Bone marrow (tissue), 2 donors: ENCODE measurements at places on chromosomes 11 and 22.
A peak's percentile ranks its signal among the peaks of the same experiment; 100 is the strongest.

- DNase-seq: no peak
Observed at GRCh38 chr11:131404010-131404409, 33.6 kb downstream of the NTM start.

DNA sequence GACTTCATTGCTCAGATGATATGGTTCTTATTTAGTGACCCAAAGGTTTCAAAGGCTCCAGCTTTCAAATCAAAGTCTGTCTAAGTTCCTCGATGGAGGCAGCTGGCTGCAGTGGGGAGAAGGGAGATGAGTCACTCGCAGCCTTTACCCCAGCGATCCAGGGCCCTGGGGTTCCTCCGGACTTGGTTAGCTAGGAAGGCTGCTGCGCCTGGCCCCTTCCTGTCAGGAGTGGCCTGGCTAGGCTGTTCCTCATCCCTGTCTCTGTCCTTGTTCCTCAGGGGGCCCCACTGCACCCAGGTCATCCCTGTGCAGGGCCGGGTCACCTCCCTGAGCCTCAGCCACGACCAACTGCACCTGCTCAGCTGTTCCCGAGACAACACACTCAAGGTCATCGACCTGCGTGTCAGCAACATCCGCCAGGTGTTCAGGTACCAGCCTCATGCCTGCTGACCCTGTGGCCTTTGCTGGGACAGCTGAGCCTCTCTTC is 13.9 kb downstream of the ATG16L2 start:
- DNase-seq: no peak

DNA sequence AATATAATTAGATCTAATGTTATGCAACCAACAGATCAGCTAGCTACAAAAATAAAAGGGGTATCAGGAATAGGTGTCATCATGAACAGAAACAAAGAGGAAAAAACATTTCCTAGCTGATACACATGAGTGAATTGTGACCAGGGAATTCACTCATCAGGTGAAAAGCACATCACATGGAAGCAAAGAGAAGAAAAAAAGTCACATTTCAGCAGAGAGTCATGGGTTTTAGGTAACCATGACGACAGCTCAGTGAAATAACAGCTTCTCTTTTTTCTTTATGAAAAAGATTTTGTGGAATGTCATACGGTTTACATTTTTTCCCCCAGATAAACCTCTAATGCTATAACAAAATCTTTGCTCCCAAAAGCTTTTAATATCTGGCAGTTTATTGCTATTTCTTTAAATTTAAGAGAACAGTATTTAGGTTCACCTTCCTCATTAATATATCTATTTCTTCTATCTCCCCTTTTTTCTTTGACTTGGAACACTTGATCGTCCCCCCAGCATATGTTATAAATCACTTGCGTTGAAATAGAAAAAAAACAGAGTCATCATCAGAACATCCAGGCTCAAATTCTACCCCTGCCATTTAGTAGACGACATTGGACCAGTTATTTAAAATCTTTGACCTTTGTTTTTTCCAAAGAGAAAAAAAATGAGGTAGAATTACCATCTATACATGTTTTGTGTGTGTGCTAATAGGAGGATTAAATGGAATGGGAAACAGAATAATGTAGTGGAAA is 5.3 kb downstream of the TYR start:
- no peak for DNase-seq

GRCh38 chr11:13324141-13324540 is 46.6 kb downstream of the BMAL1 start:
- no peak for DNase-seq

- DNase-seq: no peak
Observed at GRCh38 chr11:58608331-58608730, 14.1 kb upstream of the CNTF start.

DNA sequence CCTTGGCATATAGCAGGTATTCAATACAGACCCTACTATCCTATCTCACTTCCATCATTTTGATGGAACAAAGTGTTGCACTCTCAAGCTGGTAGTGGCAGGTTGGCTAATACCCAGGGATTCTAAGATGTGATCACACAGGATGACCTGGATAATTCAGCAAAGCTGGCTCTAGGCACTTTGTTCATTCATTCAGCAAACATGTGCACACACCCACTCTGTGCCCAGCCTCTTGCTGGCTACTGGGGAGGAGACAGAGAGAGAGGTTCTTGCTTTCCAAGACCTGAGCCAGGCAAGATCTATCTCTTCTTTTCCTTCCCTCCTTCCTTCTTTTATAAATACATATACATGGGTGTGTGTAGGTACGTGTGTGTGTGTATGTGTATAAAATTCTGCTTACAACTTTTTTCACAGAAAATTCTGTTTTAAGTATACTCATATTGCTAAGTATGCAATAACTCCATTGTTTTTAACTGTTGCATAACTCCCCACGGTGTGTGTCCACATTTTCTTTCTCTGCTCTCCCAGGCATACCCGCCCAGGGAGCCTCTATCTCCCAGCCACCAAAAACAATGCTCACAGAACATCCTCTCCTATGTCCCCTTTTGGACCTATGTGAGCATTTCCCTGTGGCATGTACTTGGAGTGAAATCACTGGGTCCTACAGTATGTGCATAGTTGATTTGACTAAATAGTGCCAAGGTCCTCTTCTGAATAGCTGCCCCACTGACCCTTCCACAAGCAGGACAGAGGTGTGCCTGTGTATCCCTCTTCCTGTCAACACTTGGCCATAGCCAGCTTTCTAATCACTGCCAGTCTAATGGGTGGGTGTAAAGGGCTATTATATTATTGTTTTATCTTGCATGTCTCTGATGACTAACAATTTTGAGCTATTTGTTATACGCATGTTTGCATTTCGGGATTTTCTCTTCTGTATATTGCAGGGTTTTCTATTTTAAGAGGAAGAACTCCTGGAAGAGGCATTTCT is 27.5 kb downstream of the CLPB start:
- no peak for DNase-seq

- no peak for DNase-seq
Observed at GRCh38 chr22:40511604-40512003, 124.9 kb downstream of the MRTFA start.

DNA sequence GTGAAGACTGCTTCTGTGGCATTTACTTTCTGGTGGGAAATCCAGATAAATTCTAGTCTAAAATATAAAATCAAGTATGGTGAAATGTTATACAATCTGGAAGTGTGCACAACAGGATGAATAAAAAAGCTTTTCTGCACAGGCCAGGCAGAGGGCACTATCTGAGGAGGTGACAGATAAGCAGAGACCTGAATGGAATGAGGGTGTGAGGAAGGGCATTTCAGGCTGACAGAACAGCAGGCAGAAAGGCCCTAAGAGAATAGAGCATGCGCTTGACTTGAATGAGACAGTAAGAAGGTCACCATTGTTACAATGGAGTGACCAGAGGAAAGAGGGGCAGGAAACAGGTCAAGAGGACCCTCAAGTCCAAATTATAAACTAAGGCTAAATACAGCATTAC is 33.6 kb upstream of the FNBP4 start:
- DNase-seq: no peak

- DNase-seq: no peak
Observed at GRCh38 chr11:125451400-125452124, 44.5 kb downstream of the FEZ1 start.

DNA sequence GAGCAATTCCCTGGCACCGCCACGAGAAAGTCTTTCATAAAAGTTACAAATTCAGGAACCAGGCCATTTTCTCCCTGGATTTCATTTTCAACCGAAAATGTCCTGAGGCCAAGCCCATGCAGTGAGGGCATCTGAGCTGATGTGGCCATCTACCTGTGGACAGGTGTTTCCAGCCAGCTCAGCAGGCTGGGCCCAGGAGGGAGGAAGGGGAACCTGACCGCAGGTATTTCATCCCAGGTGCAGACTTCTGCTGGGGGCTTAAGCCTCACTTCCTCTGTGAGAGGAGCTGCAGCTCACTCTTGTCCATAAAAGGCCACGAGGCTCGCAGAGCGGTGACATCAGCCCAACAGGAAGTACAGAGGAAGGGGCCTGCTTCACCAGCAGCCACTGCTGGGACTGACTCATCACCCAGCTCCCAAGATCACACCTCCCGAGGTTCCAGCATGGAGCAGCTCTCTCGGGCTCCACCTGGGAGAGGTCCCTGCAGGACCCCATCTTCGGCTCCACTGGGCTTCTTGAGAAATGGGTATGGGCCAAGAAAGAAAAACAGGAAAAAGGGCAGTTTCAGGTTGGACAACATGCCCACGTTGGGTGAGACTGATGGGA is 56.4 kb downstream of the MYH9 start:
- DNase-seq: peak; percentile 36

DNA sequence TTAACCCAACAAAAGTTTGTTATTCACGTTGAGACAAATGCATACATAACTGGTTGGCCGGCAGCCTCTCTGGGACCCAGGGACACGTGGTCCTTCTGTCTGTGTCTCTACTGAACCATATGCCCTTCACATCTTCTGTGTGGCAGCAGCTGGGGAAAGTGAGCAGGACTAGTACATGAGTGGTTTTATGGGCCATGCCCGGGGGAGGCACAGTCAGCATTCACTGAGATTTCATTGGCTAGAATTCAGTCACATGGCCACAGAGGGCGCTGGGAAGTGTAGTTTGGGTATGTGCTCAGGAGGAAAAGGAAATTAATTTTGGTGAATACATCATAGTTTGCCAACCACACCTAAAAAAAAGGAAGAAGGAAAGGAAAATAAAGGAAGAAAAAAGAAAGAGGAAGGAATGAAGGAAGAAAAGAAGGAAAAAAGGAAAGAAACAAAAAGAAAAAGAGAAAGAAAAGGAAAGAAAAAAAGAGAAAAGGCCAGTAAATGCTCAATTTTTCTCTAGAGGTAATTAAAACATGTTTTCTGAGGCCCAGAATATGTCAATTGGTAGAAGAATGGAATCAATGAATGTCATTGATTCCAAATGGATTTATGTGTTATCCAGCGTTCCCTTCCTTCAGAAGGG is 55.9 kb upstream of the KIRREL3 start:
- DNase-seq: no peak

- no peak for DNase-seq
Observed at GRCh38 chr11:20204681-20205080, 44.4 kb upstream of the DBX1 start.

GRCh38 chr11:110305169-110306018 is 9.0 kb upstream of the RDX start:
- no peak for DNase-seq

DNA sequence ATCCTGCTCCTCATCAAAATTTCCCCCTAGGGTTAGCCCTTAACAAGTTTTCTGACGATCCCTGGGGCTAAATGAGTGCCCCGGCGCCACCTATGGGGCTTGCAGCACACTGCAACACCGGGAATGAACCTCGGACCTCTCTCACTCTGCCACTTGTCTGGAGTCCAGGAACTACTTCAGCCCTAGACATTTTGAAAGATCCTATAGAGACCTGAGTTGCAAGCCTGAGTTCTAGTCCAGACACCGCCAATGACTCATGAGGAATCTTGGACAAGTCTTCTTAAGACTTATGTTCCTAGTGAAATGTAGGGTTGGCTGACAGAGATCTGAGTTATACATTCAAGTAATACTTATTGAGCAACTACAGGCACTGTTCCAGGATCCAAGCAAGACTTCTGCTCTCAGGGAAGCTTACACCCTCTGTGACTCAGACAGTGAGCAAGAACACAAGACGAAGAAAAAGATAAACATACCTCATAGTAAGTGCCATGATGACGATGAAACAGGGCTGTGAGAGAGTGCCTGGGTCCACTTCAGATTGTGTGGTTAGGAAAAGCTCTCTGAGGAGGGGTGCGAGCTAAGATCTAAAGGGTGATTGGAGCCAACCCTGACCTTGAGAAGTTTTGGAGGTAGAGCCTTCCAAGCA is 10.2 kb upstream of the STK33 start:
- no peak for DNase-seq

DNA sequence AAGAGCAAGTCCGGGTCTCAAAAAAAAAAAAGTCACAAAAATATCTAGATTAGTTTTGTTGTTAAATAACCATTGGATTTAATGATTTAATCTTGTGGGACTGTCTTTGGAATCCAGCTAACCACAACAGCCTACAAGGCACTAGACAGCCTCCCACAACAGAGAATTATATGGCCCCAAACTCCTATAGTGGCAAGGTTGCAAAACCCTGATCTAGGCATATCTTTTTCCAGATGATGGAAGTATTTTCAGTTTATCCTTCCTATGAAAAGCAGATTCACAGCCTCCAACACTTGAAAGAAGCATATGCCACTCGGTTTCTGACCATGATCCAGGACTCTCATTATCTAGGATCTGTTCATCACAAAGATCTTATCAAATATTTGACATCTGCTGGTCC is 5.4 kb upstream of the C11orf87 start:
- no peak for DNase-seq

GRCh38 chr11:5280582-5281102 is 10.9 kb upstream of the HBE1 start:
- DNase-seq: peak; percentile 97

GRCh38 chr11:71200761-71201160 is 51.6 kb downstream of the SHANK2 start:
- DNase-seq: no peak

DNA sequence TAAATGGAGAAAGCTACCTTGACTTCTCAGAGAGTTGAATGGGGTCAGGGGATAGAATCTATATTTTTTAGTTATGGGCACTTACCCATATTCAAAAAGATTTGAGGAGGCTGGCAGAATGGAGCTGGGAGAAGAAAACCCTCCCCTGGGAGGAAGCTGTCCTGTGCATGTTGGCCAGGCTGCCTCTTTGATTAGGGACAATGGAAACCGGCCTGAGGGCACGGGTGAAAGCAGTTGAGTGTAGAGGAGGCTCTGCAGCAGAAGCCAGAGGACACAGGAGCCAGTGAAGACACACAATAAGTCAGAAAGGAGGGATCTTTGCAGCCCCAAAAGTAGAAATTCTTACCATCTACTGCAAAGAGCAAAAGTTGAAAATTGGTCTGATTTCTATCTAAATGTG is 66.6 kb upstream of the B3GAT1 start:
- DNase-seq: no peak

DNA sequence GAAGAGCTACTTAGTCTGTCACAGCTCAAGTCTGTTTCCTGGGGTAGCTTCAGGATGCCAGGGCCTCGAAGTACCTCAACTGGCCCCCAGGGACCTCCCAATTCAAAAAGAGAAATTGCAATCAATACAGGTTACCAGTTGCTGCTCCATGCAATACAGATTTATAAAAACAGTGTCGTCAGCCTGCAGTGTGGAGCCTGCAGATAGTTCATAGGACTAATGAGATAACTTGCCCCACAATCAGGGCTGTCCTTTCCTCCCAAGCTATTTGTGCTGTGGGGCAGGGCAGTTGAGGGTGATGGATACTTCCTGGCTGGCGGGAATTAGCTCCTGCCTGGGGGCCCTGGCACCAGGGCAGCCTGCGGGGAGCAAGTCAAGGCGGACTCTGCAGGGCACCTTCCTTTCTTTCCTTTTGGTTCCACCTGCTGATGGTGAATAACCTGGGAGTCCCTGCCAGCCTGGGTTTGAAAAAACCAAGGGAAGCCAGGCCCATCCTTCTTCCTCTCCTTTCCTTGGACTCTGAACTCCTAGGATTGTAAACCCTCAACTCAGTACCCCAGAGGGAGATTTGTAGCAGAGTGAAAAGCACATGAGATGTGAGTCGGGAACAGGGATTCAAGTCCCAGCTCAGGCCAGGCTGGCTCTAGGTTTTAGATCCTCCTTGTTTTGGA is 216.6 kb downstream of the CEP164 start:
- DNase-seq: no peak

DNA sequence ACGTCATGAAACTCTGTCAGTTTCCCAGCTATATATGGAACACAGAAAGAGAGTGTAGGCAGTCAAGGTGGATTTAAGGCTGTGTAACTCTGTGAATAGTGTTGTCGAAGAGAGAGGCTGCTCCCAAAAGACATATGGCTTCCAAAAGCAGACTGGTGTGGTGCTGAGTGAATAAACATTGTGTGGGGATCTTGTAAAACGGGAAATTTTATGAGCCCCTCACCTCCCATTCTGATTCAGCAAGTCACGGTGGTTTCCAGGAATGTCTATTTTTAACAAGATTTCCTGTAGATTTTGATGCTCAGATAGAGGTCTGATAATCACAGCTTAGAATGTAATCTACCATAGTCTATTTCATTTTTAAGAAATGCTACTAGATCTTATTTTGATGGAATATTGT is 67.9 kb downstream of the SESN3 start:
- no peak for DNase-seq
